HTR-8/SVneo (cell line): ENCODE measurements at places on chromosomes 11 and 22.

GRCh38 chr11:61861634-61862033 is 29.7 kb downstream of the FADS3 start:
- no peak for DNase-seq

DNA sequence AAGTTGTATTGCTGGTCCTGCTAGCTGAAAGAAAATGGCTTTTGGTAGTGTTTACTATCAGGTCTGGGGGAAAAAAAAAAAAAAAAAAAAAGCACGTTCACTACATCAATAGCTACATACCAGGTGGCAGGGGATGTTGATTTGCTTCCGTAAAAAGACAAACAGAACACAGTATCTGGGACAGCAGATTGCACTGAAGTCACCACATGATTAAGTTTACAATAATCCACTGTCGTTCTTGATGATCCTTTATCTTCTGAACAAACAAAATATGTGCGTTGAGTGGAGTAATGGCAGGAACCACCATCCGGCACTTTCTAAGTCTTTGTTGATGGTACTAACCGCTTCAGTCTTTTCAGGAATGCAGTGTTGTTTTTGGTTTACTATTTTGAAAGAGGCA is 48.7 kb downstream of the DDX6 start:
- no peak for DNase-seq

GRCh38 chr11:13111813-13112130 is 102.7 kb downstream of the RASSF10 start:
- DNase-seq = no peak

- no peak for DNase-seq
These were observed 75.6 kb upstream of the MYOD1 start for GRCh38 chr11:17643506-17644405.

- DNase-seq = no peak
These were observed 2.4 kb downstream of the PHF21A start for GRCh38 chr11:46118702-46119351.

GRCh38 chr11:70018816-70019215 is 59.3 kb upstream of the ANO1 start:
- no peak for DNase-seq

GRCh38 chr11:94401773-94402265 is 600 bp upstream of the GPR83 start:
- DNase-seq = no peak

- no peak for DNase-seq
These were observed 668.0 kb downstream of the ETS1 start for GRCh38 chr11:127919206-127920000.

GRCh38 chr11:107427569-107428180 is 29.9 kb downstream of the CWF19L2 start:
- no peak for DNase-seq

DNA sequence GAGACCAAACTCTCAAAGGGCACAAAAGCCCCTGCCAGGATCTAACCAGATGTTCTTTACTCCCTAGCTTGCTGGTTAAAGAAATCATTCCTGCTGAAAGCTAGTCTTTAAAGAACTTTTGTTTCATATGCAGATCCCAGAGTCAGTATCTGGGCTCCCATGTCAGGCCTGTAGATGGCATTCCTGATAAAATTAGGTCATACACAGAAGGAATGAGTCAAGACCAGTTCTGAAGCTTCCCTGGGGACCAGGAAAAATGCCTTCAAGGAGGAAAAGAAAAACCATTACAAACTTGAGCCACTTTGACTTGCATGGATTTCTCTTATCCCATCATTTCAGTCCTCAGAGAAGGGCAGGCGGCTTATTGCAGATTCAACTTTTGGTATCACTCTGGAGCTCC is 5.9 kb downstream of the DBX1 start:
- DNase-seq = no peak

DNA sequence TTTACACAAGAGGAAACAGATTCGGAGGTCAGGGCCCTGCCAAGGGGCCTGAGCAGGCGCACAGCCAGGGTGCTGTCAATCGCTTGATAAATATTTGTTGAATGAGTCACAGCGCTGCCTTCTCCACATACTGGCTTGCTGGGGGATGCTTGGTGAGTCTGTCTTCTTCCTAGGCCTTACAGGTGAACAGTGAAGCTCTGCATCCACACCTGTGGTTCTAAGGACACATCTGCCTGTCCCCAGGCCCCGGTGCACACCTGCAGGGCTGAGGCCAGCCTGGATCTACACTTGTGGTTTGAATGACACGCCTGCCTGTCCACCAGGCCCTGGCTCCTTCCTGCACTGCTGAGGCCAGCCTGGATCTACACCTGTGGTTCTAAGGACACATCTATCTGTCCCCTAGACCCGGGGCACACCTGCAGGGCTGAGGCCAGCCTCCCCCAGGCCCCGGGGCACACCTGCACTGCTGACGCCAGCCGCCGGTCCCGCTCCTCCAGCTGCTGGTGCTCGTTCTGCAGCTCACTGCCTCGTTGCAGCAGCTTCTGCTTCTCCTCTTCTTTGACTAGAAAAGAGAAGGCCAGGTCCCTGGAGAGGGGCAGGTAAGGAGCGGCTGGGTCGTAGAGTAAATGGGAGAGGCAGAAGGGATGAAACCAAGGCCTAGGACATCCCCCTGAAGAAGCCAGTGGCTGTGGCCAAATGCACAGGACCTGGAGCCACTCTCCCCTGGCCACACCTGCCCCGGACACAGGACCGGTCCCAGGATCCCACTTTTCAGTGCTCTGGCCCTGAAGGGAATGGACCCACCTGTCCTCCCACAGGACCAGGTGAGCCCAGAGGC is 124.6 kb downstream of the PHF21B start:
- DNase-seq = peak; percentile 57

GRCh38 chr11:86575208-86575855 is 97.1 kb downstream of the ME3 start:
- DNase-seq = no peak

GRCh38 chr11:56905936-56906335 is 82.8 kb upstream of the OR5AK2 start:
- no peak for DNase-seq

DNA sequence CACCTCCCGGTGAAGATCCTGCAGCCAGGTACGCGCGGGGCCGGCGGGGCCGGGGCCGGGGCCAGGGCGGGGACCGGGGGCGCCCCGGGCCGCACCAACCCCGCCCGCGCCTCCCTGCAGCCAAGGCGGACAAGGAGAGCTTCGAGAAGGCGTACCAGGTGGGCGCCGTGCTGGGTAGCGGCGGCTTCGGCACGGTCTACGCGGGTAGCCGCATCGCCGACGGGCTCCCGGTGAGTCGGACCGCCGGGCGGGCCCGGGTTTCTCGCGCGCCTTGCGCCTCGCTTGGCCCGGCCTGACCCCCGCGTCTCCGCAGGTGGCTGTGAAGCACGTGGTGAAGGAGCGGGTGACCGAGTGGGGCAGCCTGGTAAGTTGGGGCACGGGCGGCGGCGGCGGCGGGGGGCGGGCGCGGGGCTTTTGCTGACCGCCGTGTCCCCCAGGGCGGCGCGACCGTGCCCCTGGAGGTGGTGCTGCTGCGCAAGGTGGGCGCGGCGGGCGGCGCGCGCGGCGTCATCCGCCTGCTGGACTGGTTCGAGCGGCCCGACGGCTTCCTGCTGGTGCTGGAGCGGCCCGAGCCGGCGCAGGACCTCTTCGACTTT is 531 bp downstream of the PIM3 start:
- no peak for DNase-seq

DNA sequence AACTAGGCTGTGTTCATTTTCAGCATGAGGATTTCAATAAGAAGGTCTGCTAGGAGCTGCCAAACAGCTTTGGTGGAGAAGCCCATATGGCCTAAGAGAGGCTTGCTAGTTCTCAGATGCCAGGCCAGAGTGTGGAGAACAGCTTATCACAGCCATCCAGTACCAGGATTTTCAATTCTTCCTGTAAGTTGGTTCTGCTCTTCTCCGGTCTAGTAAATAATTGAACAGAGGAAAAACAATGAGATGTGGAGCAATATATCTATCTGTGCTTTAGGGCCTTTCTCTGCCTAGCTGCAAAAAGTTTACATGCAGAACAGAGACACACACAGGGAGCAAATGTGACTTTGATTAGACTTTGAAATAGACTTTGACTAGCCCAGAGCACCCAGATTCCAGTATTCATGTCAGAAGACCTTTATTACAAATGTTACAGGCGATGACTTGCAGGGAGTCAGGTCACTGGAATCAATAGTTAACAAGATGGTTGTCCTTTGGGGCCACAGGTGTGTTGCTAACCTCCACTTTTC is 19.8 kb upstream of the PPP2R1B start:
- no peak for DNase-seq

- DNase-seq = no peak
These were observed 4.2 kb downstream of the MB start for GRCh38 chr22:35612903-35613302.

- DNase-seq = no peak
These were observed 28.9 kb downstream of the ZNF214 start for GRCh38 chr11:6991227-6991626.

- no peak for DNase-seq
These were observed 56.3 kb downstream of the DGCR2 start for GRCh38 chr22:19065929-19066328.

DNA sequence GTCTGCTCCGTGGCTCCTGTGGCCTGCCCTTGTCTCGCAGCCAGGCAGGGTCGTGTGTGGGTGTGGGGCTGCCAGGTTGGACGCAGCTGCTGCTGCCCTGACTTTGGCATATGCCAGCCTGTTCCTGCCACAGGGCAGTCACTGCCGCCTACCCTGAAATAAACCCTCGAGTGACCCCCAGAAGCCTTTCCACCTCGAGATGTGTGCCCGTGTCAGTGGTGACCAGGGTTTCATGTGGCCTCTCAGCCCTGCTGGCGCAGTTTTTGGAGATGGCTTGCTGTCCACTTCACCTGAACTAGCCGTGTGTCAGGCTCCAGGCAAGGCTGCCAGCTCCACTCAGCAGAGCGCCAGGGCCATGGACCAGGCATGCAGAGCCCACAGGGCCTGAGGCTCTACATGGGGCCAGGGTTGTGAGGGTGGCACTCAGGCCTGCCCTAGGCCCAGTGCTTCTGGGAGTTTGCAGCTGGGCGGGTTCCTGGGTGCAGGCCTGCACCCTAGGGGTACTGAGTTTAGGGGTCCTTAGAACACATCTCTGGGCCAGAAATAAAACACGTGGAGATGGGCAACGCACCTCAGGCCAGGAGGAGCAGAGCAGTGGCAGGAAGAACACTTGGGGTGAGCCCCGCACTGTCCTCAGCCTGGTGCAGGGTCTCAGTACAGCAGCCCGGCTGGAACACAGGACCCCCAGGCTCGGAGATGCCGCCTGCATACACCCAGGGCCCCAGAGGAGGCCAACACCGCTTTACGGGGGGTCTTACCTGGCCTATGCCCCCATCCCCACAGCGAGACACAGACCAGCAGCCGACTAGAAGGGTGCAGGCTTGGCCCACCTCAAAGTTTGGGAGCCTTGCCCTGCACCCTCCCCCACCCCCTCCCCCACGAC is 8.8 kb upstream of the PANX2 start:
- DNase-seq = no peak

DNA sequence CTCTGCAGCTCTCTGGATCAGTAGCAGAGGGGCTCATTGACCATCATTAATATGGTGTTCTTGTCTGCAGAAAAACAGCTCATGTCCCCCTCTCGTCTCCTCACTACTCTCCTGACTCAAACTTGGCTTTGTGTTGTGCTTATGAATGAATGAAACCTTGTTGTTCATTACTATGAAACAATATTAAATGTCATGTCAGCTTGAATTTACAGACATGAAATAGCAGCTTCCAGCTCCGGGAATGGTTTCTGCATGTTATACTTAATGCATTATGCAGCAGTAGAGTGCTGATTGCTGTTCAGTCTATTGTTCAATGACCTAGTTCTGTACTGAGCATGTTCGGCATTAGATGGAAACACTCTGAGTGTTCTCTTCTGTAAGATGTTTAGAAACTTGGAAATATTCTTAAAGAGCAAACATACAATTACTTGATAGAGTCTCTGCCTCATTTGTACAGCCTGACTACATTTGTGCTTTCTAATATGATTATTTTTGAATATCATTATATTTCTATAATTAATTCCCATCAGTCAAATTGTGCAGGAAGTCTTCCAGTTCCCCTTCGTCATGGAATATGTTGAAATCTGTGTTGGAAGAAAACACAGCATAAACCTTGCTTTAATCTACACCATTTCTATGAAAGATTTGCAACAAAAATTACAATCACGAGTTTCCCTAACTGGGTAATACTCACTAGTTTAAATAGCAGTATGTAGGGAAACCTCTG is 340.4 kb downstream of the SOX6 start:
- DNase-seq = no peak

DNA sequence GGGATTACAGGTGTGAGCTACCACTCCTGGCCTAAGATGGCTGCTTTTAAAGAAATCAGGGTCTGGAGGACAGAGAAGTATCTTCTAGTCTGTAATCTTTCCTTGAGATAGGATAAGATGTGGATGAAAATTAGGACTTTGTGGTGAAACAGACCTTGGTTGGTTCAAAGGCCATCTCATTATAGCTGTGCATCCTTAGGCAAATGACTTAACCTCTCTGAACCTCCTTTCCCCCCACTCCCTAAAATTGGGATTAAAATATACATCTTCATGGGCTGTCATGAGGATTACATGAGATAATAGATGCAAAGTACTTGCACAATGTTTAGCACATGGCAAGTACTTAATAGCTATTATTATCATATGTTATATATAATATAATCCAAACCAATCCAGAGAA is 10.8 kb upstream of the E2F8 start:
- DNase-seq = no peak

DNA sequence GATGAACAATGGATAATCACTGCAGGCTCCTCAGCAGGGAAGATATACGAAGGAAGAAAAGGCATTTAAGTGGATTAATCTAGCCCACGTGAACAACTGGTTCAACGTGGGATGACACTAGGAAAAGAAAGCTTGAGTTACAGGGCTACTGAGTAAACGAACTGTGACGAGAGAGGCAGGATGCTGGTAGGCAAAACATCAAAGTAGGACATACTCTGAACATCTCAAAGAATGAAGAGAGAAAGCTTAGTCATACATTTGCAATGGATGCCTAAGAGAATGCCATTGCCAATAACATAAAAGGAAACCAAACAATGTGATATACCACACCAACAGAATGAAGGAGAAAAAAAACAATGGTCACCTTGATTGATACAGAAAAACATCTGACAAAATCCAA is 12.9 kb downstream of the USP28 start:
- no peak for DNase-seq

DNA sequence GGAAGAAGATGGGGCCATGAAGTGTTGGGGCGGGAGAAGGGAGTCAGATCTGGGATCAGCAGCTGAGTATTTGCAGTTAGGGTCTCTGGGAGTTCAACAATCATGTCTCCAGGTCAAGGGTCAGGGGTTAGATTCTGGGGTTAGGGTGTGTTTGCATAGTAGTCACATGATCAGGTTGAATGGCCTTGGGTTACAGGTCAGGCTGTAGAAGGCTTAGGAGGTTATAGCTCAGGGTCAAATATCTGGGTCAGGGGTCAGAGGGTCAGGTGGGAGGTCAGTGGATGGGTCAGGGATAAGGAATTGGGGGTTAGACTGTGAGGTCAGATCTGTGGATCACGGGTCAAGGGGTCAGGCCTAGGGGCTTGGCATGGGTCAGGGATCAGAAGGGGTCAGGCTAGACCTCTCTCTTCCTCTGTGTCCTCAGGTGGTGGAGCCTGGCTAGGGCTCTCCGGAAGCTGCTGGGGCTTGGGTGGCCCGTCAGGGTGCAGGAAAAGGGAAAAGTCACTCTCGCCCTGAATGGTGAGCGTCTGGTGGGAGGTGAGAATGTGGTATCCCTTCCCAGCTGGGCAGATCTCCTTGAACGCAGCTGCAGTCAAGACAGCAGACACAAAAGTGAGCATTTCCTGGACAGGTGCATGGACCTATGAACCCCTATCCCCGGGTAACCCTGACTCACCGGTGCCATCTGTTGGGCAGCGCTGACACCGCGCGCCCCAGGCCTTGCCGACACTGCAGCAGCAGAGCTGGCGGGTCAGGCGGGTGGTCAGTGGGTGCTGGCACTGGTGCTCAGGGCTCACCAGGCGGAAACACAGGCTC is 6.4 kb downstream of the LTBP3 start:
- no peak for DNase-seq

GRCh38 chr11:44728491-44728910 is 1.7 kb downstream of the TSPAN18 start:
- no peak for DNase-seq
